ENCODE measurements at places on chromosomes 11 and 22.
A peak's percentile ranks its signal among the peaks of the same experiment; 100 is the strongest.

DNA sequence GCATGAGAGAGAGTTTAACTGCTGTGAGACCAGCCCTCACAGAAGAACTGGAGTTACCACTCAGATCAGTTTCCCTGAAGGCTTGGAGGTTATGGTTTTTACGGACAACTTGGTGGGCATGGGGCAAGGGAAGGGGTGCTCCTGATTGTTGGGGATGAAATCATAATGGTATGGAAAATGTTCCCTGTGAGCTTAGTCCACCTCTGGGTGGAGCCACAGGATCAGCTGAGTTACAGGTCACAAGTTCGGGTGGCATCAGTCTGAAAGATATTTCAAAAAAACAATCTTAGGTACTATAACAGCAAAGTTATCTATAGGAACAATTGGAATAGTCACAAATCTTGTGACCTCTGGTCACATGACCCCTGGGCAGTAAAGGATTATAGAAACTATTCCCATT lies 162.9 kb downstream of the DLG2 start:
- no peak for DNase-seq

GRCh38 chr11:58003036-58003435 lies 20.6 kb upstream of the OR9Q1 start:
- DNase-seq, result no peak

- no peak for DNase-seq
Measured at GRCh38 chr11:127875131-127875530, 712.2 kb downstream of the ETS1 start.

DNA sequence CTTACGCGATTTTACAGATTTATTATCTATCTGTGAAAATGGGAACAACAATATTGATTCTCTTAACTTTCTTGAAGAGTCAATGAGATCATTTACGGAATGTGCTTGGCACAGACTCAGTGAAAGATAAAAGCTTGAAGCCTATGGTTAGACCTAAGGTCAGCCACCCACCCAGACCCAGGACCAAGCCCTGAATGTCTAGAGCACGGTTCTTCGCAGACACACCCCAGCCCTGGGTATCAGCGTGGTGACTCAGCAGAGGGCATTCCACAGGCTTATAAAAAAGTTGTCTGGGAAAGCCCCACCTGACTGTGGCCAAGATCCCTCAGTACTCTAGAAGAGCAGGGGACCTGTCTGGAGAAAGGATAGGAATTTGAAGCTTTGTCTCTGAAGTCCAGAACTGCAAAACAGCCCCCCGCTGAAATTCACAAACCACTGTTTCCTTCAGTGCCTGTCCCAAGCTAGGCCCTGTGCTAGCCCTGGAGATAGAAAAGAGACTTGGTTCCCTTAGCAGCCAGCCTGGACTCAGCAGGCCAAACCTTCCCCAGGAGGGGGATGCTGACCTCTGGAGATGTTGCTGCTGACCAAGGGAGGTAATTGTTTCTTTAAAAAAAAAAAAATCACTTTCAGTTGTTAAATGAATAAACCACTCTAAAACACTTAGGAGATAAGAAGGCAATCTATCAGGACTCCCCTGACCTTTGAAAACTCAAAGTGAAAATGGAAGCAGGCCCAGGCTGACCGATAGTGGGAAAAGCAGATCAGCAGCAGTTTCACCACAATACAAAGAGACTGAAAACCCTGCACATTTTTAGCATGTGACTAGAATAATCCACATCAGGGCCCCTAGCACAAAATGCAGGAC lies 114.0 kb downstream of the ABTB2 start:
- DNase-seq, result no peak

DNA sequence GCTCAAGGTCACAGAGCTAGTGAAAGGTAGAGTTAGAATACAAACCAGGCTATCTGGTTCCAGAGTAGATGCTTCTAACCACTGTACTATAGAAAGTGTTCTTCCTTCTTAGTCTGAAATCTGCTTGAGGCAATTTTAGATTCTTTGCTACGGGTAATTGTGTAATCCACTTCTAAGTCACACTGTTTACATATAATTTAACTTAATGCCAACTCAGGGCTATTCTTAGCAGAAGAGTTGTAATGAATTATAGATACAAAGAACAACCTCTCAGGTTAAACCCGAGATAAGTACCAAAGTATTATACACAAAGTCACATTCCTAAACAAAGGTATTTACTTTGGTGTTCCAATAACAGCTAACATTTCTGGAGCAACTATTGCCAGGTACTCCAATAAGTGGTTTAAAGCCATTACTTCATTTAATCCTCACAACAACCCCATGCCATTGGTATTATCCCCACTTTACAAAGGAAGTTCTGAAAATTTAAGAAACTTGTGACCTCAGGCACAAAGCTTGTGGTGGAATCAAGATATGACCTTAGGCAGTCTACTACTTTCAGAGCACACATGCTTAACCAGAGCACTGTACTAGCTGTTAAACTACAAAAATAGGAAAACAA lies 31.1 kb upstream of the DDI1 start:
- DNase-seq, result no peak

DNA sequence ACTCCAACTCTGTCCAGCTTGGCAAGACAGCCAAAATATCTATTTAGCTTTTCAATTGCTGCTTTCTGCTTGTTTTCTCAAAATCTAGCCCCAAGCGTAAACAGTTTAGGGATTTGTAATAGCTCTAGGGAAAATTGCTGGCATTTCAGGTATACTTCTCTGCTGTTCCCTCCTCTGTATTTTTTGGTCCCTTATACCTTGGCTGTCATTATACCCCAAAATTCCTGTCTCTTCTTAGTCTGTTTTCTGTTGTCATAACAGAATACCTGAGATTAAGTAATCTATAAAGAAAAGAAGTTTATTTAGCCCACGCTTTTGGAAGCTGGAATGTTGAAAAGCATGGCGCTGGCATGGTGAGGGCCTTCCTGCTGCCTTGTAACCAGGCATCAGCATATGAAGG lies 23.5 kb downstream of the MCAM start:
- no peak for DNase-seq

- no peak for DNase-seq
Measured at GRCh38 chr11:133945087-133945974, 11.4 kb downstream of the IGSF9B start.

GRCh38 chr11:130706572-130706971 lies 209.7 kb downstream of the SNX19 start:
- DNase-seq, result no peak

- DNase-seq, result no peak
Measured at GRCh38 chr11:43197379-43197778, 114.4 kb upstream of the API5 start.

DNA sequence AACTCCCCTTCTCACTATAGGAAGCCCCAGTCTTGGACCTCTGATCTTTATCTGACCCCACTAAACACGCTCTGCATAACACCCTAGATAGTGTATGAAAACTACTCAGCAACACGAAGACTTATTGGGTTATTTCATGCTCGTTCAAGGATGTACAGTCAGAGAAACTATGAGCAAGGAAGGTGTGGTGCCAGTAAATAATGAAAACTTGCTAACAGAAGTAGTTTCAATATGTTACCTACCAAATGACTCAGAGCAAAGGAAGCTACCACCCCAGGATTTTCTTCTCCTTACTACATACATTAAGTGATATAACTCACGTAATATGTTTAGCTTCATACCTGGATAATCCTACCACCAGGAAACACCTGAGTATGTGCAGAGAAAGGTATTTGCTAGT lies 25.9 kb upstream of the LYVE1 start:
- DNase-seq, result no peak

- no peak for DNase-seq
Measured at GRCh38 chr22:11629661-11630385, 3898.2 kb upstream of the OR11H1 start.

DNA sequence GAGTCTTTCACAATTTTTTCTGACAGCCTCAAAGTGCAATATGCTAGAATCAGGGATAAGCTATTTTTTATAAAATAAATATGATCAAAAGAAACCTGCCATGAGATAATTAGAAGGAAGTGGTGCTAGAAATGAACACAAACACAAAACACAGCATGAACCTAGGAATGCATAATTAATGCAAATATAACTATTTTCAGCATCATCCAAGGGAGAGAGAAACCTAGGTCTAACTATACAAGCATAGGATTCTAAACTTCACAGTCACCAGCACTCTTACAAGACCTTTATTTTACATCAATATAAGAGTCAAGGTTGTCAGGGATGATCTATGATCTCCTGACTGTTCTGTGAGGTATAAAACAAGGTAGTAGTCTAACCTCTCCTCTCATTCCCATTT lies 29.2 kb downstream of the TTC28 start:
- DNase-seq, result no peak

DNA sequence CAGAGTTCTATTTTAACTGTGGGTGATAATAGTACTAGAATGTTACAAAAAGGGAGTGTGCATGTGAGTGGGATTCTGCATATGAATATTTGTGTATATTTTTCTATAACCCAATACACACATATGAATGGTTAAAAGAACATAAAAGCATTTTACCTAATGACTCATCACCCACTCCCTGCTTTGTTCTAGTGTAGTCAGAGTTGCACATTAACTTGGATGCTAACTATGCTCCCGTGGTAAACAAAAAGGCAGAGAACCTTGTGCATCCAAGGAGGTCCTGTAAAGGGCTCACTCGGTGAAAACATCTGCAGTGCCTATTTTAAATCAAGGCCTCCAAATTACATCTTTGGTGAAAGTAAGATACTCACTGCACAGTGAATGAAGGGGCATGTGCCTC lies 1289.4 kb downstream of the LRRC4C start:
- DNase-seq, result no peak

DNA sequence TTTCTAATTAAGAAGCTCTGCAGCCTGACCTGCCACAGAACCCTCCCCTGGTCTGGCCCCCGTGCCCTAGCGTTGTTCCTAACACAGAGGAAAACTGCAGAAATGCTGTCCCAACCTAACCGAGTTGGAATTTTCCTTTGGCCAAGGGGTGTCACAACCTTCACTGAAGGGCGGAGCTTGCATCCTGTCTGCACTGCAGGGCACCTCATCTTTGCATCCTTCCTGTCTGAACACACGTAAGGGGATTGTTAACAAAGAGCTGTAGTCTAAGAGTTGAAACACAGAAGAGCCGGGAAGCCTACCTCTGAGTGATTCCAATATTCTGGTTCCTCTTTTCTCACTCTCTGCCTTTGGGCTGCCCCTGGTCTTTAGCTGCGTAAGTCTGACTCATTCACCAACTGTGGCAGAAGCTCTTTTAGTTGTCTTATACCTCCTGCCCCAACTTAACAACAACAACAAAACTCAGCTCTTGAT lies 1.6 kb downstream of the DIXDC1 start:
- DNase-seq, result peak; percentile 70

GRCh38 chr22:35732116-35732515 lies 14.4 kb downstream of the APOL5 start:
- DNase-seq, result no peak

- peak; percentile 16 for DNase-seq
Measured at GRCh38 chr11:78138694-78139421, 568 bp downstream of the ALG8 start.

Measured in kidney capillary endothelial cell (primary cell).